ENCODE measurements at places on chromosomes 12 and 14. TPM values are rescaled to one million over a fixed set of nuclear protein-coding genes. Genes with fewer than 3 reads are reported as not detected.

DNA sequence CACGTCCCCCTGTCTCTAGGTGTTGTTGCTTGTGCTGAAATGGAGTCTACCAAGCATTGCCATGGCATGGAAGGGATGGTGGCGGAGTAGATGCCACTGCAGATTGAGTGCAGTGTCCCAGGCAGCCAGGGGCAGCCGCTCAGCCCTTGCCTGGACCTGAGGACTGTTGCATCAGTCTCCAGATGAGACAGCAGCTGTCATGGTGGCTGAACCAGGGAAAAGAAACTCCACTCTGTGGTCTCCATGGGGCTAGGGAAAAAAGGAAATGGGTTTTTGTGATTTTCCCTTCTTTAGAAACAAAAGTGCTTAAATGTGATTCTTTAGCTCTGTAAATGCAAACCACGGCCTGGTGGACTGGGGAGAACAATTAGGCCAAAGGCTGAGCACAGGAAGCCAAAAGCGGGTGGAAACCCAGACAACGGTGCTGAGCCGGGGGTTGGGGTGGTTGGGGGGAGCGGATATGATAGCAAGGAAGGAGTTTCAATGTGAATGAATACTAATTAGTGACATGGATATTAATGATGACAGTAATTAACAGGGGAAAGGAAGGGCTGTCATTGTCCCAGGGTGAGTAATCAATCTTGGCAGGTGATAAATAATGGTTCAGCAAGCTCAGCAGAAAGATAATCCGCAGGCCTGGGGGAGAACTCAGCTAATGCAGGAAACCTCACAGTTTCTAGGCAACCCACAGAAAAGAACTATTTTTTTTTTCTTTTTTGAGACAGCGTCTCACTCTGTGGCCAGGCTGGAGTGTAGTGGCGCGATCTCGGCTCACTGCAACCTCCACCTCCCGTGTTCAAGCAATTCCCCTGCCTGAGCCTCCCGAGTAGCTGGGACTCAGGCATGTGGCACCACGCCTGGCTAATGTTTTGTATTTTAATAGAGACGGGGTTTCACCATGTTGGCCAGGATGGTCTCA lies 442.6 kb downstream of the DPF3 start:
- peaks cover 11% of the 10 kb centered on the region for H3K4me1 ChIP-seq
- H3K27me3 ChIP-seq, result peaks cover 28% of the 10 kb centered on the region
- no peak overlapping the region for H3K27ac ChIP-seq

DNA sequence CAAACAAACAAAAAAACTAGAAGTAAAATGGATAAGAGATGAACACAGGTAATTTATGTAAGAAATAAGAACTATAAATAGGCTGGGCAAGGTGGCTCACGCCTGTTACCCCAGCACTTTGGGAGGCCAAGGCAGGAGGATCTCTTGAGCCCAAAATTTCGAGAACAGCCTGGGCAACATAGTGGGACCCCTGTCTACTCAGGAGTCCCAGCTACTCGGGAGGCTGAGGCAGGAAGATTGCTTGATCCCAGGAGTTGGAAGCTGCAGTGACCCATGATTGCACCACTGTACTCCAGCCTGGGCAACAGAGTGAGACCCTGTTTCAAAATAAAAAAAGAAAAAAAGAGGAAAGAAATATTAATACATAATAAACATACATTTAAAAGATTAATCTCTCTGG lies 22.7 kb upstream of the ABCD4 start:
- no peaks in the 10 kb centered on the region for H3K36me3 ChIP-seq
- no peak overlapping the region for H3K4me3 ChIP-seq
- no peak for DNase-seq
- H3K27ac ChIP-seq, result no peak overlapping the region

Gene DAAM1
- 9.2 TPM for total RNA-seq

- H3K27me3 ChIP-seq, result peaks cover 50% of the 10 kb centered on the region
- DNase-seq, result no peak
- H3K27ac ChIP-seq, result no peak overlapping the region
- H3K4me1 ChIP-seq, result no peaks in the 10 kb centered on the region
Observed at GRCh38 chr12:52604859-52605258, 3.6 kb upstream of the KRT72 start.

Gene GLIPR1L1
- total RNA-seq, result not detected

Gene PGF
- total RNA-seq, result 0.86 TPM

Gene KCNC2
- not detected for total RNA-seq

Gene TMEM179
- total RNA-seq, result not detected
